ENCODE measurements at places on chromosomes 1 and 21.

DNA sequence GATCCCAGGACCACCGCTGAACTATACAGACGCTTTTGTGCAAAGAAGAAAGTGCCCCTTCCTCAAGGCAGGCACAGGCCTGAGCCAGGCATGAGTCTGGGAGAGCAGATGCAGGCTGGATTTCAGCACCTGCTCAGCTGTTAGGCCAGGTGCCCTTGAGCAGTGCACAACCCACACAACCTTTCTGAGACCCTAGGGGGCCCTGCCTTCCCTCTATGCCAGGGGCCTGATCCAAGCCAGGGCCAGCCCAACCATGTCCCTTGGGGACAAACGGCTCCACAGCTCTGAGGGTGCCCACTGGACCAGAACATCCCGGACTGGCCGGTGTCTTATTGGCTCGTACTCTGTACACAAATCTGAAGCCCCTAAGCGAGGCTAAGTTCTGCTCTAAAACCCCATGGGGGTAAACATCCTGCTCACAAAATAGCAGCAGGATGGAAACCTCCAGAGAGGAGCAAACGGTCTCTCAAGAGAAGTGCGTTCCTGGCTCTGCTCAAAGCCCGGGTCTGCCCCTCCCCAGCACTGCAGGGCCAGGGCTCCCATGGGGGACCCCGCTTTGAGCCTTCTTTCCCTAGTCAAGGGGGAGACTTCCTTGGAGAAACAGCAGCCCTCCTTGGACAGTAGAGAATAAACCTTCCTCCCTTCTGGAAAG lies 275.1 kb downstream of the NPHP4 start:
- DNase-seq: no peak

DNA sequence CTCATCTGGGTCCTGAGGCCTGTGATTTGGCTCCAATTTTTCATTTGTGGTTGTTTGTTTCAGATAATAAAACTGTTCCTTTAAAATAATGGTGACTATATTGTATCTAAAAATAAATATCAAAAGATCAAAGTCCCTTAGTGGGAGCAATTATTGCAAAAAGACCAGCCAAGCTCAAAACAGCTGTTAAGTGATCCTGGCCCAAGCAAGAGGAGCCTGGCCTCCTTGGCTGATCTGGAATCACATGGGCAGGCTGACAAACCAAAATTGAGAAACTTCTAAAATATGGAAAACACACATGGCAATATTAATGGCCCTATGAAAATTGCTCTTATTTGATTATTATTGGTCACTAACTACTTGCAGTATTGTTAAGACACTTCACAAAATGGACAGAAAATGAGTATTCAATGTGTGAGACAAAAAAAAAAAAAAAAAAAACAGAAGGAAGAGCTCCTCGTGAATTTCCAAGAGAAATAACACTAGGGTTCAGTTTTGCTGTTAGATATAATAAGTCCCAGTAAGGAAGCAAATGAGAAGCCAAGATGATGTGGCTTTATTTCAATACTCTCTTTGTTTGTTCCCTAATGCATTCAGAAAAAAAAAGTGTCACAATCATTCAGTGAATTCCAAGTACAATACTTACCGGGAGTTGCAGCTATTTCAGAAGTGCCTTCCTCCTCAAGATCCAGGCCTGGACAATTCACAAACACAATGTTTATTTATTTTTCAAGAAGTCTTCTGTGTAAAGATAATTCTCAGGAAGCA lies 105.1 kb downstream of the SEC16B start:
- DNase-seq: no peak

- DNase-seq: no peak
These were observed 51.8 kb downstream of the MRPL39 start for GRCh38 chr21:25555492-25555891.

DNA sequence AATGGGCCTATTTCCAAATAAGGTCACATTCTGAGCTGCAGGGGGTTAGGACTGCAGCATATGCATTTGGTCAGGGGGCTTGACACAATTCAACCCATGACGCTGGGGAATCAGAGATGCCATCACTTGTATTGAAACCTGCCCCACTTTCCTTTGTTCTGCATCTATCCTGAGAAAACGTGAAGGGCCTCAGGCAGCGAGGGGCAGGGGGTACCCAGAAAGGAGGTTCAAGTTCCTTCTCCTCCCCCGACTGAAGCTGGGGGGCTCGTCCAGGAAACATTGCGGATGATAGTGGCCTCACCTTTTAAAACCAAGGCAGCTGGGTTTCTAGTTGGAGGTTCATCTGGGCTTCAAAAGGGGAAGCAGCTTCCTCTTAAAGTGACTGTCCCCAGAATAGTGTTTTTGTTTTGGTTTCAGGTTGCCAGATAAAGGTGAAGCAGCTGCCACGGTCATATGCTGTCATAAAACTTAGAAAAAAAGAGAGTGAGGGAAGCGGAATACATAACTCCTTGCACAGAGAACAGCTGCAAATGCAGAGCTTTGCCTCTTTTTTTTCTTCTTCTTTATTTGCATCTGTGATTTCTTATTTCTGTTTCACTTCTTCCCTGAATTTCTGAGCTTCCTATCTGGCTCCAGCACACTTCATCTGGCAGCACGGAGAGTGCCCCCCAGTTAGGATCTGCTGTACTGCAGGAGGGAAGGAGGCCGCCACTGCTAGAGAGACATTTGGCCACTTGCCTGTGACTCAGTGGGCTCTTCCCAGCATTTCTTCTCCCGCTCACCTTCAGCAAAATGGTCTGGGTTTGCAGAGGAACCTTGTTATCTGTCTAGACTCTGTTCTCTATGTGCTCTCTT lies 142.0 kb downstream of the AJAP1 start:
- DNase-seq: no peak

- DNase-seq: no peak
These were observed 149.1 kb downstream of the ZNF281 start for GRCh38 chr1:200260597-200261335.

- DNase-seq: peak; percentile 48
These were observed 174.1 kb downstream of the PBX1 start for GRCh38 chr1:164733070-164733469.

DNA sequence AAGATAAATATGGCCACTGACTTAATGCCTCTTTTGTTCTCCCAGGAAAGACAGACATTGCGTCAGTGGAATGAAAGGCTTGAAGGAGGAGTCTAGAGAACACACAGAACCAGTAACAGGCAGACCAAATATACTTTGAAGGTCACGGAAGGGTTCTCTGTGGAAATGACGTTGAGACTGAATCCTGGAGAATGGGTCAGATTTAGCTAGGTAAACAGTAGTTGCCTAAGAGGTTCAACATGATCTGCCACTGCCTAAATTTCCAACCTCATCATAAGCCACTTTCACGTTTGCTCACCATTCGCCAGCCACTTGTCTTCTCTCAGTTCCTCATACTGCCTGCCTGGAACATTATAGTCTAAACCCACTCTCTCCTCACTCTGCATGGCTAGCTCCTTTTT lies 20.5 kb downstream of the PLA2G4A start:
- DNase-seq: no peak

- no peak for DNase-seq
These were observed 8.2 kb upstream of the IL22RA1 start for GRCh38 chr1:24151175-24151533.

- no peak for DNase-seq
These were observed 126.0 kb upstream of the RAB3GAP2 start for GRCh38 chr1:220398238-220398637.

GRCh38 chr1:104807590-104807989 lies 1057.9 kb downstream of the AMY1C start:
- peak; percentile 6 for DNase-seq

DNA sequence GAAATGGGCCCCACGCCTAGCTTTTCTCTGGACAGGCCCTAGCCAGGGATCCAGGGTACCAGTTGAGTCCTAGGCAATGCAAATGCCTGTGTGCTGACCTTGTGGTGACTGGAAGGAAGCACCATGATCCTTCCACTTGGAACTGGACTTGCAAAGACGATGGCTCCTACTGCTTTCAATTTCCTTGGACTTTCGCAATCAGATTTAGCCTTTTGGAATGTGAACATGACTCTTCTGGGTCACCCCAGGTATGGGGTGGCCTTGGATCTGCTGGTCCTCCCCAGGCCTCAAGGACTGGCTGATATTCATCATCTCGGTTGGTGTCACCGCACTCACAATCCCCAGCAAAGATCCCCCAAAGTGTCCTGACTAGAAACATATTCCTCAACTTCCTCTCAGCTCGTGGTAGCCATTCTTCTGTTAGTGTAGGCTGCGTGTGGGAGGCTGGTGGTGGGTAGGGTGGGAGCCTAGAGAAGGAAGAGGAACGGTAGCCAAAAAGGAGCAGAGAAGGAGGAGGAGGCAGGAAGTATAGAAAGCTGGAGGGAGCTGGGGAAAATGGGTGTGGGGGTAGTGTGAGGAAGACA lies 130.5 kb downstream of the PPIAL4G start:
- DNase-seq: no peak

DNA sequence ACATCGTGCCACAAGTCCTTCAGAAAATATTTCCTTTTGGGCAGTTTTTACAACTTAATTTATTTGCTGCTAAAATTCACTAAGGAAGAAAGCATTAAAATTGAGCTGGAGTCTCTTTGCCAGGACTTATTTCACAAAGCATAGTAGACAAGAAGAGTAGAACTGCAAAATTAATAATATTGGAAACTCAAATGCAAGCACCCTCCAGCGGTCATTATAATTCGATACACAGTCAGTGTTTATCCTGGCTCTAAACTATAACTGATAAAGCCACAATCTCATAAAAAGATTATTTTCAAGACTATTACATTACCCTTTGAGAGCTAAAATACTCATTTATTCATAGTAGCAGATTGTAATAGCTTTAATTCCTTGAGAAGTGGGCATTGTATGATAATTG lies 655.4 kb downstream of the RWDD3 start:
- no peak for DNase-seq

DNA sequence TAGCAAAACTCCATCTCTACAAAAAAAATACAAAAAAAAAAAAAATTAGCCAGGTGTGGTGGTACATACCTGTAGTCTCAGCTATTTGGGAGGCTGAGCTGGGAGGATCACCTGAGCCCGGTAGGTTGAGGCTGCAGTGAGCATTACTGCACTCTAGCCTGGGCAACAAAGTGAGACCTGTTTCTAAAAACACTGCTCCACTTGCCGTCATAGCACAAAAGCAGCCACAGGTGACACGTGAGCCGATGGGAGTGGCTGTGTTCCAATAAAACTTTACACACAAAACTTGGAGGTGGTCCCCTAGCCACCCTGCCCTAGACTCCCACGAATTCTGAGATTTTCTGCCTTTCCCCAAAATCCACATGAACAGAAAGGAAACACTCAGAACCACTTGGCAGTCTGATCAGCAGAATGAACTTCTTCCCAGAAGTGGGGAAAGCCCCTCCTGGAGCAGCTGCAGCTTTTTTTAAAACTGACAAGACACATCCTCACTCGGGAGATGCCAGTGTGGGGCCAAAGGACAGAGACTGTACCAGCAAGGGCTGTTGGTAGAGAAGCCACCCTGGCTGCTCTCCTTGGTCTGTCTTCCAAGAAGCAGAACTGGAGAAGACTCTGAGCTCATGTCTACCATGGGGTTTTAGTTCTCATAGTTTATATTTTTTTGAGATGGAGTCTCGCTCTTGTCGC lies 23.3 kb downstream of the PLEKHM2 start:
- DNase-seq: no peak

- DNase-seq: no peak
These were observed 274.4 kb downstream of the PLPP3 start for GRCh38 chr1:56304975-56305374.

DNA sequence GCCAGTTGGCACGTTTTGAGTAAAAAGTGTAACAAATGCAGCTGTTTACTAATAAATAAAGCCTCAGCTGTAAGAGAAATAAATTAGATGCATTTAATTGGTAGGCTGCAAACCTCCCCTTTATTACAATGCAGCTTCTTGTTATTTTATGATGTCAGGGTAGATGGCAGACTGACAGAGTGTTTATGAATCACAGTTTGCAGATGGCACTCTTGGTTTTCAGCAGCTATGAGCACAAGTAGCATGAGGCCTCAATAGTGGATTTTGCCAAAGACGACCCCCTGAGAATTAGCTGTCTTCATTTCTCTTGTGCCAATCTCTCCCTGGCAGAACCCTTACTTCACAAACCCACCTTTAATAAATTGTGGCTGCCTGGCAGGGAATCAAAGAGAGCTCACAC lies 161.2 kb upstream of the C1orf87 start:
- no peak for DNase-seq

DNA sequence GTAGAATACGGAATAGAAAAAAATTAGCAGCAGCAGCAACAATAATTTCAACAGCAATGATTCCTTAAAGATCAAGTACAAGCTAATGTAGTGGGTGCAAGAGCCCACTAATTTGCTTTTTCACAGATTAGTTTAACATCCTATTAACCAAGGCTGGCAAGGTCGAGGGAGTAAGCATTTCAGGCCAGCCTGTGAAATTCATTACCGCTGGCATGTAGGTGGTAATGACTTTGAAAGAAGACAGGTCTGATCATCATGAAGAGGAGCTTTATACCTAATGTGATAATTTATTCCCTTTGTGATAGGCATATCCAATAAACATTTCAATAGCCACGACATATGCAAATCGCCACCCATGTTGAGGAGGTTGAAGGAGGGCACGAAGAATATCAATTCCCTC lies 11.2 kb upstream of the PRDM15 start:
- DNase-seq: no peak

- peak; percentile 70 for DNase-seq
These were observed 12.1 kb downstream of the ERG start for GRCh38 chr21:38486221-38486620.

- no peak for DNase-seq
These were observed 228.5 kb downstream of the KCNH1 start for GRCh38 chr1:210905365-210905904.

- no peak for DNase-seq
These were observed 51.5 kb upstream of the ATP5PO start for GRCh38 chr21:33967086-33967571.

GRCh38 chr1:55463814-55464475 lies 248.8 kb upstream of the USP24 start:
- DNase-seq: no peak

DNA sequence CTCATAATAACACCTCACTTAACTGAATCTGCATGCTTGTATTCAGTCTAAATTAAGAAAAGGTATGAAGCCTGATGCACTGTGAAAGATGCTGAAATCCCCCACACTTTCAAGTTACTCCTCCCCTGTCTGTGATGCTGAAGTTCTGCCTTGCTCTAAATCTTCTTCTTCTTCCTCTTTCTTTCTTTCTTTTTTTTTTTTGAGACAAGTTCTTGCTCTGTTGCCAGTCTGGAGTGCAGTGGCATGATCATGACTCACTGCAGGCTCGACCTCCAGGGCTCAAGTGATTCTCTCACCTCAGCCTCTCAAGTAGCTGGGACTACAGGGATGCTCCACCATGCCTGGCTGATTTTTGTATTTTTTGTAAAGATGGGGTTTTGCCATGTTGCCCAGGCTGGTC lies 231.0 kb upstream of the B3GALT2 start:
- DNase-seq: no peak

DNA sequence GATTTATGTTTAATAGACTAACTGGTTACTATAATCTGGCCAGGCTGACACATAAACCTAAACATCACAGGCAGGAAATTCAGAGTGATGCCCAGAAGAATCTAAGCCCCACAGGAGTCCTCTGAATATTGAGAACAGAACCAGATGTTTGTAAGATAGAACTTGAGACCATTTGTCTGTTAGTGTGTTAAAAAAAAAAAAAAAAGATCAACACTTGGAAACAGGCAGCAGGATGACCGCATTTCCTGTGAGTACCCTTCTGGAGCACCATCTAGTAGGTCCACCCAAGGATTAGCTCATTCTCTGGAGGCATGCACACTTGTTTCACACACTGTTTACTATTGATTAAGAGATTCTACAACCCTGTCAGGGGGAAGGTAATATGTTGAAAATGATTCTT lies 111.4 kb upstream of the VANGL1 start:
- DNase-seq: no peak
